ENCODE measurements at places on chromosomes 4 and X.
A peak's percentile ranks its signal among the peaks of the same experiment; 100 is the strongest.

DNA sequence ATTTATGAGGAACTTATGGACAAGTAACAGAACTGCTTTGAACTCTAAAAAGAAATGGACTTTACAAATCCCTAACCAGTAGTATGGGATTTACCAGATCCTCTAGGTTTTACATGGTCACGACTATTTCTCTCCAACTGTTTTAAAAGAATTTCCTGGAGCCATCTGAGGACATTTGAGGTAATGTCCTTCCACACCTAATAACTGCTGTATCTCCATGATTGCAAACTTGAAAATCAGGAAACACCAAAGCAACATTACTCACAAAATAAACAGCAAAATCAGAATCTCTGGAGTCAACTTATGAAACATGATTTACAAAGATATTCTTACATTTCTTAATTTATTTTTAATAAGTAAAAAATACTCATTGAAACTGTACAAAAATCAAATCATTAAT, 58.0 kb downstream of the STAP1 start:
- DNase-seq: no peak

GRCh38 chr4:119041951-119042560, 93.6 kb upstream of the MYOZ2 start:
- DNase-seq: peak; percentile 24

- DNase-seq: no peak
Observed at GRCh38 chr4:89134775-89135319, 23.5 kb downstream of the TIGD2 start.

GRCh38 chr4:169142906-169143305, 127.8 kb downstream of the SH3RF1 start:
- no peak for DNase-seq

- no peak for DNase-seq
Observed at GRCh38 chr4:25427871-25428270, 50.8 kb downstream of the ANAPC4 start.
